NCI-H1930 (cell line): ENCODE measurements at places on chromosomes 5 and 9.
A peak's percentile ranks its signal among the peaks of the same experiment; 100 is the strongest.

DNA sequence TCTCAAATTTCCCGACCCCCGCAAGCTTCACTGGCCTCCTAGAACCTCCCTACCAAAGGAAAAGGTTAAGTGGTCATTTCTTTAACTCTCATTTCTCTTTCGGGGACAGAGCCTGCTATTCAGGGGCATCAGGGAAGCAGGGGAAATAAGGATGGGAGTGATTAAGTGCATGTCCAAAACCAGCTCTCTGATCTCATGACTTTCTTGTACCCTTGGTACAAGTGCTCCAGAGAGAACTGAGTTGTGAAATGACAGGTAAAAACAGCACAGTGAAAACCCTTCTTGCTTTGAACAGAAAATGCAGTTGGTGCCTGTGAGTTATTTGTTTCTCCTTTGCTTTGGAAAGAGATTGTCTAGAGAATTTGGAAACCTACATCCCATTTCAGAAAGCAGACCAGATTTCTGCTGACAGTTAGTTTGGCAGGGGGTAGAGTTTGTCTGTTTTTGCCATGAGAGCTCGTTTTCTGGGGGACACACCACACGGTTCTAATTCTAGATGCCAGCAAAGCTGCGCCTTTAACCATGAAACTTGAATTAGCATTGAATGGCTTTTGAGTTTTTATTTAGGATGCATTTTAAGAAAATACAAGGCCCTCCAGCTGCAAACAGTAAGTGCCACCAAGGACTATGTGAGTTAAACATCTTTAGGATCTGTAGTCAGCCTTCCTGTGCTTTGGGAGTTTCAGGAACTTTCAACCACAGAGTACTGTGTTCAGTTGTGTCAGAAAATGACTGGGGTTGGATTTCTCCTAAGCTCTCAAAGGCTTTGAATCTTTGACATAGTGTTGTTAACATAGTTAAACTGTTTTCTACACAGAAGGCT is 161.7 kb upstream of the LHFPL2 start:
- no peak for DNase-seq

DNA sequence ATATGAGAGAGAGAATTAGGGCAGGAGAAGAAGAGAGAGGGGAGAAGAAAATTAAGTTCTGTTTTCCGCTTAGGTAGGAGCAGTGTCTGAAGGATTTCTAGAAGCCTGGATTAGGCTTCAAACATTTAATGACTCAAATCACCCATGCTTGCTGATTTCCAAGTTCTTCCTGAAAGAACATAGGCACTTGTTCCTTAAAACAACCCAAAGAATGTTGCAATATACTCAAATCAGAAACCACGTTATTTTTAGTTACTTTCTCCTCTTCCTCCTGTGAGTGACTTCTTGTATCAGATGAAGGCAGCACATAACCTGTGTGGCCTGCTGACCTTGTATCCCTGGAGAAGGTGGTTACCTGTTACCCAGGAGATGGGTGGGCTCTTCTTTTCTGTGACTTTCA is 351.5 kb upstream of the KLF4 start:
- no peak for DNase-seq

DNA sequence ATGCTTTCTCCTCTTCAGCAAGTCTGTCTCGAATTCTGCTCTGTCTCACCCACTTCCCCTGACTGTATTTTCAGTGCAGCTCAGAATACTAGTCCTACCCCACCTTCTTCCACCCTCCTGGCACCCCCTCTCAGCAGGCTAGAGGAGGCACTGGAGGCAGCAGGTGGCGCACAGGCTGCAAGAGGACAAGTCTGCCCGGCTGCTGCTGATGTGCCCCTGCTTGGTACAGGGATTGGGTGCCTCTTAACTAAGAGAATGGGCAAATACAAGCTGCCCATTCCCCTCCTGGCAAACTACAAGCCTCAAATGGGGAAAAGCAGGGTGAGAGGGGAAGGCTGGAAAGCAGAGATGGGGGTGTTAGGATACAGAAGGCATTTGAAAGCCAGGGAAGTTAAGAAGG is 5.1 kb downstream of the TLN1 start:
- no peak for DNase-seq

GRCh38 chr5:145704724-145705123 is 130.4 kb downstream of the PRELID2 start:
- DNase-seq, result no peak

GRCh38 chr5:152649609-152650008 is 244.5 kb upstream of the NMUR2 start:
- DNase-seq, result no peak

- no peak for DNase-seq
Observed at GRCh38 chr5:173246135-173246495, 11.1 kb upstream of the NKX2-5 start.

DNA sequence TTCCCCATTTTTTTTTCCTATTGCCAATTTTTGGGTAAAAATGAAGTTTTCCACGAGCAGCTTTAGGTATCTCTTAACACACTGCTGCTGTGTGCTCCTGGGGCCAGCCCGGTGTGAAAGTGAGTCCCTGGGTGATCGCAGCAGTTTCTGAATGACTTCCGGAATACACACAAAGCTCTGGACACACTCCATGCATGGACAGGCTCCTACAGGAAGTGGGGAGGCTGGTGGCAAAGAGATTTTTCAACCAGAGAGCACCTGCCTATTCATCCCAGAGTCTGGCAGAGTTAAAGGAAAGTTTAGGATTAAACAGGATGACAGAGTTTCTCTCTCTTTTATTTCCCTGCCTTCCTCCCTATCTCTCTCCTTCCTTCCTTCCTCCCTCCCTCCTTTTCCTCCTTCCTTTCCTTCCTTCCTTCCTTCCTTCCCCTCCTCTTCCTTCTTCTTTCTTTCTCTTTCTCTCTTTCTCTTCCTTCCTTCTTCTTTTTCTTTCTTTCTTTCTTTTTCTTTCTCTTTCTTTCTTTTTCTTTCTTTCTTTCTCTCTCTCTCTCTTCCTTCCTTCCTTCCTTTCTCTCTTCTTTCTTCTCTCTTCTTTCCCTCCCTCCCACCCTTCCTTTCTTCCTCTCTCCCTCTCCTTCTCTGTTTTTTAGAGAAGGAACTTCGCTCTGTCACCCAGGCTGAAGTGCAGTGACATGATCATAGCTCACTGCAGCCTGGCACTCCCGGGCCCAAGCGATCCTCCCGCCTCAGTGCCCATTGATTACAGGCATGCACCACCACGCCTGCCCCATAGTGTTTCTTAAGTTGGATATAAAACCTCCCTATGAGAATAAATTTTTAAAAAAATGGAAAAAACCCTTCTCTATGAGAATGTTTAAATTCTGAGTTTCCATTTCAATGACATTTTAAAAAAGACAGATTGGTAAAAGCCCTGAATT is 38.7 kb upstream of the UBTD2 start:
- peak; percentile 17 for DNase-seq

DNA sequence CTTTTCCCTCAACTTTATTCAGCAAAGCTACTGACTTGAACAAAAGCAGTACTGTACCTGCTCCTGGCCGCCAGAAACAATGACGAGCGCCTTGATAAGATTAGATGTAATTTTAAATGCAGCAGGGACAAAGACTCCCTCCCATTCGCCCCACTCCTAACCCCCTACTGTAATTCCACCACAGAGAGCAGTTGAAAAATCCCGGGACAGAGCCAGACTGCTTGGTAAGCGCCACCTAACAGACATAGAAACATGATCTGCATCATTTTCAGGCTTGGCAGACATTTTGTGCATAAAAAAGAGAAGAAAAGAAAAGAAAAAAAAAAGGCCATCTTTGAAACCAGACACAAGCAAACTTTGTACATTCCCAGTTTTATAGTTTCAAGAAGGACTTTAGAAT is 81.9 kb downstream of the ISL1 start:
- DNase-seq, result no peak
